Ecto neural progenitor cell (in vitro differentiated cells): ENCODE measurements at places on chromosomes 2 and 18.

DNA sequence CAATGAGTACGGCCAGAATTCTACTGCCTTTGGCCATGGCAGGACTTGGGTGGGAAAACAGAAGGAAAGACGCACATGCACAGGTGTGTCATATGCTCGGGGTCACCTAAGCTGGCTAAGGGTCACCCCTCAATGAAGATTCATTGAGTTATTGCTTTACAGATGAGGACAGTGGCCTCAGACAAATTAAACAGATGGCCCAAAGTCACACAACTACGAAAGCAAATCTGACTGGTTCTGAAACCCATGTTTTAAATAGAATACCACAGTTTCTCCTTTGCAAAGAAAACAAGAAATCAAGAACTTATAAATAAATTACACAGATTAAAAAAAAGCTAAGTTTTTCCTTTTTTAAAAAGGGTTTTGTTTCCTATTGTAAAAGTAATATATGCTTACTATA, 70.5 kb downstream of the ID2 start:
- no peak for DNase-seq

DNA sequence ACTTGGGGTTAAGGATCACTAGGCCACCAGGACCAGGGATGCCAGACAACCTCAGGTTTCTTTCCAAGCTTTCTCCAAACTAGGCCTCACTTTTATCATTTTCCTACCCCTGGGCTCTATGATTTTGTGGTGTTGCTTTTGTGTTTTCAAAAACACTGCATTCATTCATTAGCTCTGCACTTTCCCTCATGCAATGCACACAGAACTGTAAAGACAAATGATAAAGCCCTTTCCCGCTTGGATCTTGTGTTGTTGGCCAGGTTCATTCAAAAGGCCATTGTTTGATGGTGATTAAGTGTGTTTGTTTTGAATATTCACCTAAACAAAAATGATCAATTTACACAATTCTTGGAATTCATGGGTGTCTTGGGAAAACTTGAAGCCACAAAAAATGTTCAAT, 210.7 kb upstream of the TNP1 start:
- no peak for DNase-seq

GRCh38 chr2:191824398-191824797, 22.5 kb downstream of the CAVIN2 start:
- no peak for DNase-seq

- no peak for DNase-seq
Measured at GRCh38 chr18:11504962-11505361, 104.4 kb upstream of the SLC35G4 start.

GRCh38 chr2:191252699-191253098, 7.5 kb downstream of the MYO1B start:
- no peak for DNase-seq

DNA sequence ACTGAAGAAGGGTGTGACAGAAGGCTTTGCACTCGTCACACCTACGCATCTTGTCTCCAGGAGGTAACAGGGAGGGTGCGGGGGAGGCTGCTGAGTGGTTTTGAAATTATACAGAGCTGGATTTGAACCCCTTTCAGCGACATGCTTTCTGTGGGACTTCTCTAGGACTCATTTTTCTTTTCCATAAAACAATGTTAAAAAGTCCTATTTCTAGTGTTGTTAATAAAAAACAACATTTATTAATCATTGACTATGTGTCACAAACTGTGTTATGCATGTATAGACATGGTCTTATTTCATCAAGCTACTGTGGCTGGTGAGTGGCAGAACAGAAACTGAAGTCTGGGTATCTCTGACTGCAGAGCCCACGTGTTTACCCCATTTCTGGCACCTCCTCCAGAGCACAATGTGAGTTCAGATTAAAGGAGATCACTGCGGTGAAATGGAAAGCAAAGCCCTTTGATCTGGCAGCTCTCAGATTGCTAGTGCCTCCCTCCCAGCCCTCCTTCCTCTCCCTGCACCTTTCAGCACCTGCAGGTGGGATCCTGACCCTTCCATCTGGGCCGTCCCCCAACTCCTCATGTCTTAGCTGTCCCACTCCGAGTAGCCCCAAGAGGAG, 315.5 kb upstream of the MYT1L start:
- no peak for DNase-seq
